A549 treated with dexamethasone at 1 μM for 4 hours (cell line): ENCODE measurements at places on chromosomes 2 and 18. TPM values are rescaled to one million over a fixed set of nuclear protein-coding genes. Genes with fewer than 3 reads are reported as not detected.

Gene CXCR4
- total RNA-seq: 0.70 to 1.1 TPM (median 0.85 TPM) in 5 replicates

Gene FAM110C
- 0.15 to 0.49 TPM (median 0.34 TPM) in 5 replicates for total RNA-seq

Gene MC5R
- not detected in 5 replicates for total RNA-seq

Gene MC4R
- not detected in 5 replicates for total RNA-seq

Gene CD8B2
- total RNA-seq: not detected in 5 replicates

Gene DNAJC5G
- not detected in 5 replicates for total RNA-seq

Gene LYPD6
- 0.02 to 0.22 TPM (median 0.05 TPM) in 5 replicates for total RNA-seq

Gene PREPL
- total RNA-seq: 18.4 to 27.4 TPM (median 24.0 TPM) in 5 replicates

Gene LDLRAD4
- 1.3 to 2.6 TPM (median 2.1 TPM) in 5 replicates for total RNA-seq

Gene GPN1
- total RNA-seq: 56.4 to 64.0 TPM (median 57.1 TPM) in 5 replicates

Gene STARD6
- total RNA-seq: 0.21 TPM in 1 of 5 replicates, not detected in the others

Gene FAM124B
- total RNA-seq: 0.05 TPM in 1 of 5 replicates, not detected in the others

Gene UGT1A8
- 0.06 to 0.07 TPM (median 0.06 TPM) in 3 of 5 replicates, not detected in the others for total RNA-seq

Gene ICOS
- not detected in 5 replicates for total RNA-seq

Gene TFPI
- 40.9 to 60.9 TPM (median 48.9 TPM) in 5 replicates for total RNA-seq

Gene VWA3B
- 0.12 to 0.24 TPM (median 0.19 TPM) in 3 of 5 replicates, not detected in the others for total RNA-seq

Gene AP1S3
- 28.0 to 40.5 TPM (median 36.0 TPM) in 5 replicates for total RNA-seq

Gene OTOS
- not detected in 5 replicates for total RNA-seq

Gene FASTKD1
- 20.3 to 24.1 TPM (median 23.6 TPM) in 5 replicates for total RNA-seq

Gene CREB1
- total RNA-seq: 15.2 to 28.6 TPM (median 27.7 TPM) in 5 replicates

Gene UBR3
- total RNA-seq: 8.4 to 13.4 TPM (median 10.6 TPM) in 5 replicates

Gene OR6B2
- not detected in 5 replicates for total RNA-seq

Gene EVA1A
- total RNA-seq: 7.0 to 10.9 TPM (median 8.7 TPM) in 5 replicates

Gene RGPD3
- total RNA-seq: 0.14 to 0.25 TPM (median 0.16 TPM) in 5 replicates

Gene BOLL
- total RNA-seq: not detected in 5 replicates
